Gastrocnemius medialis (tissue), 4 donors: ENCODE measurements at places on chromosomes 7 and 10.

GRCh38 chr10:1327759-1328158 is 271.6 kb downstream of the WDR37 start:
- no peak for DNase-seq

GRCh38 chr10:97200616-97201015 is 14.9 kb upstream of the SLIT1 start:
- DNase-seq = no peak

DNA sequence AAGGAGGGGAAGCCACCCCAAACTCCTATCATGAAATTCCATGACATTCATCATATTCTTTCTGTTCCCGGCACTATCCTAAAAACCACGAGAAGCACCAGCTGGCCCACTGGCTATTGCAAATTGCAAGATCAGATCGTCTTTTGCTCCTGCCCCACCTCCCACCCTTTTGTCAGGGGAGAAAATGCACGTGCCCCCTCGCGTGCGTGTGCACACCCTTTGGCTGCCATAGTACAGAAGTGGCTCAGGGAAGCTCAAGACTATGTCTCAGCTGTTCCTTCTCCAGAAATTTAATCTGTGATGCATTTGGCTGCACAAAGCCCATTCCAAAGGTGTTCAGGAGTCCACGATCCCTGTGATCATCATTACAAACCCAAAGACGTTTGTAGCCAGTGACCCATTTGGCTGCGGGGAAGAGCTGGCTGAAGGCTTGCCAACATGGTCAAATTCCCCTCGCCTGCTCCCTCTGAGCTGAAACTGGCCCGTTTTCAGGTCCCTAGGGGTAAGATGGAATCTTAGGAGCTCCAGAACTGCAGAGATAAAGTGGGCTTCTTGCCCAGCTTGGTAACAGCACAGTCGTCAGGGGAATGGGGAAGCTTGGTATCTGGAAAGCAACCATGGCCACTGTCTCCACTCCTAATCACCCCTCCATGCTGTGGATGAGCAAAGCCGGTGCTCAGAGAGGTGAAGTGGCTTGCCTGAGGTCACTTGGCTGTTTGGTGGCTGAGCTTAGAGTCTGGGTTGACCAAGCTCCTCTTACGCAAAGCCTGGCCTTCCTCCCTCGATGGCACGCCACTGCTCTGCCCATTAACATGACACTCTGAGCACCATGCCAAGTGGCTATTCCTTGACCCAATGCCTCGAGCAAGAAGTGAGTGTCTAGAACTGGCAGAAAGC is 155.4 kb downstream of the NEURL1 start:
- peak; percentile 99 for DNase-seq

DNA sequence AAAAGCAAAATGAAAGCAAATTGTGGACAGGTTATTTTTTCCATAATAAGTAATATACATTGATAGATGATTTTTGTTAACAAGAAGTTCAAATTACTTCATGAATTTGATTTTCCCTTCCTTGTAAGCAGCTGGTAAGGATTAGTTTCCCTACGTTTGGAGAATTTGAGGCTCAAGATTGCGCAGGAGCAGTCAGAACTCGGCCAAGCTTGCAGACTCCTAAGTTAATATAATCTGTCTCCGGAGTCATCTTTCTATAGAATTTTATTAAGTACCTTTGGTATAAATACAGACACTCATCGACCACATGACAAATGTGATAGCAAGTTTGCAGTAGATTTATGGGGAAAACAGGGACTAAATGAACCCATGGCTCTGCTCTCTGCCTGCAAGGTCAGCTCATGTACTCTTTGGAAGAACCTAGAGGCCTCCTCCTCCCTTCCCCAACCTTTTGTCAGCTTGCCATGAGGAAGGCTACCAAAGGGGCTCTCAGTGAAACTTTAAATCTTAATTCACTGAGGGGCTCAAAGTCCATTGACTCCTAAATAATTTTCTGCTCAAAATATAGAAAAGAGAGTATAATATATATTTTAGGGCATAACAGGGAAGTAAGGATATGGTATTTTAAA is 89.2 kb upstream of the CTTNBP2 start:
- no peak for DNase-seq

DNA sequence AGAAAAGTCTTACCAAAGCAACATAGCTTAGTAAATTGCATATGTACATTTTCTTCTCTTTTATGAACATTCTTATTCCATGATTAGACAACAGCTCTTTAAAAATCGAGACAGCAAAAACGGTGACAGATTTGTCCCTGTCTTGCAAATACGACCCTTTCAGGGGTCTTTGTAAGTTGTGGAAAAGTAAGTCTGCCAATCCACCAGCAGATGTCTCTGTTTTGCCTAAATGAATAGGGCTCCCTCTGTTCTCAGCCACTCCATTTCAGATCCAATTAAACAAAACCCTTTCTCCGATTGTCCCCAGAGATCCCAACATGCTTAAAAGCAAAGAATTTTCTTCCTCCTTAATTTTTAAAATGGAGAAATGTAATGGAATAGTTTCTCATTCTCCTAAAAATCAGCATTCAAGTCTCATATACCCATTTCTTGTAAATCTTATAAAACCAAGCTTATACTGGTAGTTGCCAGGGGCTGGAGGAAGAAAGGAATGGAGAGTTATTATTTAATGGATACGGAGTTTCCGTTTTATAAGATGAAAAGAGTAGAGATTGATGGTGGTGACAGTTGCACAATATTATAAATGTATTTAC is 61.0 kb upstream of the NFE2L3 start:
- no peak for DNase-seq

DNA sequence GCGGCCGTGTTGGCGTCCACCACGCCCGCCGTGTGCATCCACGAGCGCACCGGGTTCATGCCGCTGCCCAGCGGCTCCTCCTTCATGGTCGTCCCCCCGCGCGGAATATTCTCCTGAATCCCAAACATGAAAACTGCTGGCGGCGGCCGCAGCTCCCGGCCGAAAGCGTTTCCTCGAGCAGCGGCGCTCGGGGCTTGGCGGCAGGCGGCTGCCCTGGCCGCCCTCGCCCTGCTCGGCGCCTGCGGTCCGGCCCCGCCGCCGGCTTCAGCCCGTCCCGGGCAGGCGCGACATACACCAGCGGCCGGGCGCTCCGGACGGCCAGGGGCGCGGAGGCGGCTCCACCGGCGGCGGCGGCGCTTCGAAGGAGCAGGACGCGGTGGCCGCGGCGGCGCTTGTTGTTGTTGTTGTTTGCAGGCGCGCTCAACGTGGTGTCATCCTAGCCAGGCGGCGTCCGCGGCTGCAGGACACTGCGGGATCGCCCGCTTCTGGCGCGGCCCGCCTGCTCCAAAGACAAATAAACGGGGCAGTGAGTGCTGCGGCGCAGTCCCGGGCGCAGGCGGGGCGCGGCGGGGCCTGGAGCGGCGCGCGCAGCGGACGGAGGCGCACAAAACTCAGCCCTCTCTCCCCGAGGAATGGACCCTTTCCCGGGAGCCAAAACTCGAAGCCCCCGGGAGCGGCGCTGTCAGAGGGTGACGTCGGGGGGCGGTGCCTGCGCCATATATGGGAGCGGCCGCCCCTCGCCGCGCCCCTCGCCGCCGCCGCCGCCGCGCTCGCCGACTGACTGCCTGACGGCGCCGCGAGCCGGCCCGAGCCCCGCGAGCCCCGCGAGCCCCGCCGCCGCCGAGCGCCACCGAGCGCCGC is at the start of gene EBF3:
TSS of gene EBF3 (minus strand) at position 634 of the 861 bp plus-strand sequence. CDS start at position 128, 506 bp downstream.
- DNase-seq = peak; percentile 65

DNA sequence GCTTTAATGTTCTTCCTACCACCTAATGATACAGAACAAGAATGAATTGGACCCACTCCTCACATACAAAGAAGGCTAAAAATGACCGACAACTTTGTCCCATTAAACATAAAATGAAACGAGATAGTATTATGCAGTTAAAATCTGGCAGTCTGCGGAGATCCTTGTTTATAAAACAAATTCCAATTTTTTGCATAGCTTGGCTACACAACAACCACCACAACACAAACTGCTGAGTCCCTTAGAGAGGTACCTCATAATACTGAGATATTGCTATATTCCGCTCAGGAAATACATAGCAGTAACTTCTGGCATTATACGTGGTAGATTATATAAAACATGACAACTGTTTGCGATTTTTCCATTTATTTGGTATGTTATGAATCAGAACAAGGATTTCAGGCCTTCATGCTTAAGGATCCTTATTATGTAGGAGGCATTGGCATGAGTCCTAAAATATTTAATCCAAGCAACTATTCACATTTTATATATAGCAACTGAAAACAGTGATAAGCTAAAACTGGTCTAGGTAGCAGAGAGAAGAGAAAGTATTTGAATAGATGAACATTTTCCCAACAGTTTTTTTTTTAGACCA is 96.0 kb downstream of the ANK3 start:
- no peak for DNase-seq

DNA sequence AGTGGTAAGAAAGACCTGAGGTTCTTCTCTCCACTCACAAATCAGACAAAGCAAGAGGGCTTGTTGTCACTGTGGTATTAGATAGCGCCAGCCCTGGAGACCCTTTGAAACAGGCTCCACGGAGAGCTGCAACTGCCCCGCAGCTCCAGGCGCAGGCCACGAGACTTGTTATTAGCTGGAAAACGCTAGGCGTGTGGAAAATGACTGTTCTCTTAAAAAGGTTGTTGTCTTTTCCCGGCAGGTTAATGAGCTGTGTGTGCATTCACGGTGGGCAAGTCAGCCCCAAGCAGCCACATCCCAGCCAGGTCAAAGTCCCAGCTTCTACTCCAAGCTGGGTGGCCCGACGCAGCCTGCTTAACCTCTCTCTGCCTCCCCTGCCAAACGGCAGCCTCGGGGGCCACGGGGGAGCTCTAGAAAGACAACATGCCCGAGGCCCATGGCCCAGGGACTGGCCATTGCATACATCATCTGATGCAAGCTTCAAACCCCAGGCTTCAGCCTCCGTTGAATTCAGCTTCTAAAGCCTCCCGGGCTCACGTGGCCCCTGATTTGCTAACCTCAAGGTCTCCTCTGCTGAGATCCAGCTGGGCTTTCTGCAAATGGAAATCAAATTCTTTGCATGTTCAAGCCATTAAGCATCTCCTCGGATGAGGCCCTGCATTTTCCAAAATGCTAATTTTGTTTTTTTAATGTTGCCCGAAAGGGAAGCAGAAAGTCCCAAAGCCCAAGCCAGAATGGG is 61.3 kb upstream of the DNAAF5 start:
- no peak for DNase-seq

GRCh38 chr10:130370721-130371120 is 234.5 kb downstream of the GLRX3 start:
- no peak for DNase-seq
